Left cardiac atrium (tissue), 4 donors: ENCODE measurements at places on chromosomes 11 and 22. TPM values are rescaled to one million over a fixed set of nuclear protein-coding genes. Genes with fewer than 3 reads are reported as not detected.

OR51I1 gene
- total RNA-seq: not detected

FOLR2 gene
- 24.0 TPM for total RNA-seq

IFITM10 gene
- 0.76 TPM for total RNA-seq

NCAM1 gene
- total RNA-seq: 150 TPM

OR52I2 gene
- total RNA-seq: not detected

LRRC10B gene
- total RNA-seq: 0.74 TPM

TYR gene
- total RNA-seq: not detected

TIMP3 gene
- total RNA-seq: 434 TPM

IL17REL gene
- total RNA-seq: not detected

LRRC55 gene
- total RNA-seq: 0.12 TPM

PATL1 gene
- 21.6 TPM for total RNA-seq

CPSF7 gene
- 47.2 TPM for total RNA-seq

ROM1 gene
- 3.7 TPM for total RNA-seq

MUC5AC gene
- not detected for total RNA-seq

CHST1 gene
- 3.2 TPM for total RNA-seq

CD248 gene
- 54.3 TPM for total RNA-seq

CHRDL2 gene
- 6.1 TPM for total RNA-seq

ROBO4 gene
- total RNA-seq: 43.3 TPM

FIBIN gene
- total RNA-seq: 9.4 TPM

PTDSS2 gene
- 21.5 TPM for total RNA-seq

OR5D18 gene
- not detected for total RNA-seq
